ENCODE measurements at places on chromosomes 13 and 19.

- DNase-seq = no peak
These were observed 859 bp downstream of the ZNF433 start for GRCh38 chr19:12034620-12035019.

GRCh38 chr13:109152941-109153340 is 523.5 kb downstream of the MYO16 start:
- no peak for DNase-seq

- DNase-seq = no peak
These were observed 100.0 kb downstream of the KLF5 start for GRCh38 chr13:73158851-73159250.

DNA sequence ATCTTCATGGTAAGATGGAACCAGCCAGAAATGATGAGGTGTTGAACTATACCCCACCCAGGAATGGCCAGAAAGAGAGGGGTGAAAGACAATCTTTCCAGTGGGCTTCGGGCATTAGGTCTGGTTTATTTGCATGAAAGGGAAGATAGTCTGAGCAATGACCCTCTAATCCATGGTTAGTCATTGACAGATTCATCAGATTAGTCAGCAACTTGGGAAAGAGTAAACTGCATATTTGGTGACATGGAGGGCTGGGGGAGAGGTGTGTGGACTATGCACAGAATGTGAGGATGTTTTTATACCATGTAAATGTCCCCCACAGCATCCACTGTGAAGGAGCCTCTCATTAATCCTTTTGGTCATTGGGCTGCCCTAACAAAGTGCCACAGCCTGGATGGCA is 30.1 kb upstream of the USP12 start:
- no peak for DNase-seq

- DNase-seq = no peak
These were observed 6.7 kb upstream of the GNA15 start for GRCh38 chr19:3129112-3129511.

- DNase-seq = no peak
These were observed 12.9 kb downstream of the VSTM2B start for GRCh38 chr19:29538651-29539050.

GRCh38 chr19:29393915-29394460 is 131.8 kb upstream of the VSTM2B start:
- no peak for DNase-seq

- no peak for DNase-seq
These were observed 41.2 kb downstream of the CARS2 start for GRCh38 chr13:110664673-110665072.

DNA sequence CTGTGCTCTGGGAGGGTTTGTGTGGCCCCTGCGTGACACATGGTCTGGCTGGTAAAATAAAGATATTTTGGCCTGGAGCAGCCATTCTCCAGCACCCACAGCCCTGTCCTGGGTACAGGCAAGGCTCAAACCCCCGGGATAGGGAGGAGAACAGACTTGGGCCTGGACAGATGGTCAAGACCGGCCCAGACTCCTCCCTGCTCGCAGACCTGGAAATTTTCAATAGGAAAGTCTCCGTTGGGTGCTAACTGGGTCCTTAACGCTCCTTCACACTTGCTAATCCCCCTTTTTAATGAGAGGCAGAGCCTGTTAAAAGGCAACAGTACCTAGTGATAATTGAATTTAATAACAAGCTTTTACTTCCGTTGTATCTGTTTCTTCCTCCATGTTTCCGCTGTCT is 2.5 kb downstream of the PALM start:
- no peak for DNase-seq

DNA sequence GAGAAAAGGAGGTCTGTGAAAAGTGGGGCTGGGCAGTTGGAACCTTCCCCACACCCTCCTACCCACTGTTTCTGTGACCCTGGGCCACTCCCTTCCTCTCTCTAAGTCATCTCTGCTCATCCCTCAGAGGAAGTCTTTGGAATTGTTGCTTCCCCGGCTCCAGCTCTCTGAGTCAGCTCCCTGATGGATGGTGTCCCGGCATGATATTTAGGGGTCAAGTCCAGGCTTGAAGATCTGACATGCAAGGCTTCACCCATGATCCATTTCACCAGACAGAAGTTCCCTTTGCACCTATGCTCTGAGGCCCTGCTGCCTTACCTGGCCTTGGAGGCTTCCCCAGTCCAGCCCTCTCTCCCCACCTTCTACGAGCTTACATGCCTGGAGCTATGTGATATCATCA is 13.3 kb downstream of the EXOC3L2 start:
- no peak for DNase-seq

DNA sequence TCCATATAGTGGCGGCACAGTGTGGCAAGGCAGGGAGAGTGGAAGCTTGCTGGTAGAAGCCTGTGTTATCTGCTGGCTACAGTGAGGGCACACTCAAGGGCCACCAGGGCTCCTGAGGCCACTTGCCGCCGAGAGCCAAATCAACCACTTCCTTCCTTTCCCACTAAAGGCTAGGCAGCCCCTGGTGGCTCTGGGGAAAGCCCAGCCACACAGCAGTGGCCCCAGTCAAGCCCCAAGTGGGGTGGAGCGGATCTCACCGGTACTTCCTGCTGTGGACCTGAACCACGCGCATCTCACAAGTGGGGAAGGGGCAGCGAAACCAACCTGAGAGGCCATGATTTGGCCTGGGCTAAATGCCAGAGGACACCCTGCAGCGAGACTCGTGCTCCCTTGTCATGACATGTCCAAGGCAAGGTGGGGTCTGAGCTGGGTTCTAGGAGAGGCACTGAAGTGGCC is 21.9 kb upstream of the SLC35E1 start:
- DNase-seq = no peak

GRCh38 chr13:53005626-53006025 is 23.0 kb upstream of the OLFM4 start:
- DNase-seq = no peak

DNA sequence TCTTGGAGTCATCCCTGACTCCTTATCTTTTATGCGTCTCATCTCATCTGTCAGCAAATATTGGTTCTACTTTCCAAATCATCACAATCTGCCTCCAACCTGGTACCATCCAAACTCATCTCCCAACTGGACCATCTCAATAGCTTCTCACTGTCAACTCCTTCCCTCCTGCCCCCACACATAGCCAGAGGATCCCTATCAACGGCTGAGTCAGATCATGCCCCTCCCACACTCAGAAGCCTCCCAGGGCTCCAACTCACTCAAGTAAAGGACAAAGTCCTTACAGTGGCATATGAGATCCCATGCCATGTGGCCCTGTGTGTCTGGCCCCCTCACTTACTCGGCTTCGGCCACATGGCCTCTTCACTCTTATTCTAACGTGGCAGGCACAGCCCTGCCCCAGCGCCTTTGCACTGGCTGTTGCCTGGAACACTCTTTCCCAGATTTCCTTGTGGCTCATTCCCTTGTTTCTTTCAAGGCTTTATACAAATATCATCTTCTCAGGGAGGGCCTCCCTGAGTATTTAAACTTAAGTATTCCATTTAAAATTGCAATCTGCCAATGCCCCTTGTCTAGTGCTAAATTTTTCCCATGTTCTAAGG is 4.3 kb downstream of the SPRED3 start:
- no peak for DNase-seq

DNA sequence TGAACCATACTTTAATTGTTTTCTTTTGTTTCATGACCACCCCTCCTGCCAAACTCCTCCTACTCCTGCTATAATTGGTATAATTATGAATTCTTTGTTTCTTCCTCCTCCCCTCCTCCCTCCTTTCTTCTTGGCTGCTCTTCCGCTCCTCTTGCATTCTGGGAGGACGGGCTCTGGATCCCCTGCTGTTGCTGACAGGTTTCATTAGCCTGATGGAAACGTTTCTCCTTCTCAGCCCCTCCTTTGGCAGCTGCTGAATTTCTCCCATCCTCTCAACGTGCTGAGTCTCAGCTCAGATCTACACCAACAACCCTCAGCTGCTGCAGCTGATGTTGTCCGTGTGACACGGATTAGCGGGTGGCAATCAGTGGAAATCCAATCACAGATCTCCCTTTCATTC is 97.1 kb upstream of the UBAC2 start:
- no peak for DNase-seq

GRCh38 chr13:24563087-24563486 is 50.5 kb upstream of the PARP4 start:
- DNase-seq = no peak

GRCh38 chr13:101730420-101731000 is 278.0 kb downstream of the ITGBL1 start:
- DNase-seq = no peak

GRCh38 chr13:93098972-93099371 is 127.6 kb upstream of the GPC6 start:
- no peak for DNase-seq

- DNase-seq = no peak
These were observed 9.0 kb downstream of the OR7A5 start for GRCh38 chr19:14826006-14826405.

- DNase-seq = no peak
These were observed 440.9 kb upstream of the KLF12 start for GRCh38 chr13:74574964-74575728.

- no peak for DNase-seq
These were observed 729 bp upstream of the MADCAM1 start for GRCh38 chr19:495402-496111.

- DNase-seq = no peak
These were observed 448.9 kb downstream of the UQCRFS1 start for GRCh38 chr19:28764066-28764465.

DNA sequence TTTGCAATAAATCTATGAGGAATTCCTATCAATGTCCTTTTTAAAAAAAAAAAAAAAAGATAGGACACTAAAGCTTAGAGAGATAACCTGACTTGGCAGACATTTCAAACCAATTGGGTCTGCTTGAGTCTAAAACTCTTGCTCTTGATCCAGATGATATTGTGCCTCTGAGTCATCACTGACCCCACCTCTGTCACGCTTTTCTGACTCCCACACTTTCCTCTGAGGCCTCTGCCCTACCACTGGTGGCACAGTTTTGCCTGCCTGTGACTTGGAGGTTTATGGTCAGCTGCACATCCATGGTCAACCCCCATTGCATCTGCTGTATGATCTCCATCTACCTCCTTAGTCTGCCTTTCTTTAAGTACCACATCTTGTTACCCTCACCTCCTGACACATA is 328.7 kb downstream of the SPRY2 start:
- DNase-seq = no peak

- no peak for DNase-seq
These were observed 89.5 kb upstream of the RFC3 start for GRCh38 chr13:33728271-33729037.

DNA sequence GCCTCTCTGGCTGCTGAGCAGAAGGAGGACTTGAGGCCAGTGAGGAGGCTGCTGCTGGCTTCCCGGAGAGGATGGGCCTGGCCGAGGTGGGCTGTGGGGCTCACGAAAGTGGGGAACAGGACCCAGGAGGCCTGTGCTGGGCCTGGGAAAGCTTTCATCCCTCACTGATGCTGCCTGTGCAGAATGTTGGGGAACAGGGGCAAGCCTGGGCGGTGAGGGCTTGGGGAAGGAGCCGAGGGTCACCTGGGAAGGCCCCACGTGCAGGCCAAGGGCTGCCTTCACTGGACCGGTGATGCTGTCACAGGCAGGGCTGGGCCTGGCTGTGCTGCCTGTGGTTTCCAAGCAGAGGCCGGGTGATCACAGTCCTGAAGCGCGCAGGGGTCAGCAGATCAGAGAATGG is 9.4 kb downstream of the AP1M1 start:
- no peak for DNase-seq

DNA sequence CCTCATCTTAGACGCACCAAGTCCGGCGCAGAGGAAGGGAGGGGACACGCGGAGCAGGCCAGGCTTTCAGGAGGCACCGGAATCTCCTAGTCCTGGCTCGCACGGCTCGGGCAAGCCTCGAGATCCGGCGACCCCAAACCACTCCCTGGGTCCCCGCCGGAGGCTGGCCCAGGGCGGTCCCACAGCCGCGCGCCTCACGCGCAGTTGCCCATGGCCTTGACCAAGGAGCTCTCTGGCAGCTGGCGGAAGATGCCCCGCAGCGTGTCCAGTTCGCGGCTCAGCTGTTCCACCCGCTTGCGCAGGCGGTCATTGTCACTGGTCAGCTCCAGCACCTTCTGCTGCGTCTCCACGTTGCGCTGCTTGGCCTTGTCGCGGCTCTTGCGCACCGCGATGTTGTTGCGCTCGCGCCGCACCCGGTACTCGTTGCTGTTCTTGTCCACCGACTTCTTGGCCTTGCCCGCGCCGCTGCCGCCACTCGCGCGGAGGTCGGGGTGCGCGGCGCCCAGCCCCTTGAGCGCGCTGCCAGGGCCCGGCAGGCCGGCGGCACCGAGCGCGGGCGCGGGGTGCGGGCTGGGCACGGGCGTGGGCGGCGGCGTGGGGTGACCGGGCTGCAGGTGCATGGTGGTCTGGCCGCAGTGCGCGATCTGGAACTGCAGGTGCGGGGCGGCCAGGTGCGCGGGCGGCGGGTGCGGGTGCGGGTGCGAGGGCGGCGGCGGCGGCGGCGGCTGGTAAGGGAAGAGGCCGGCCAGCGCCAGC is 1.0 kb downstream of the CEBPA start:
- DNase-seq = no peak

DNA sequence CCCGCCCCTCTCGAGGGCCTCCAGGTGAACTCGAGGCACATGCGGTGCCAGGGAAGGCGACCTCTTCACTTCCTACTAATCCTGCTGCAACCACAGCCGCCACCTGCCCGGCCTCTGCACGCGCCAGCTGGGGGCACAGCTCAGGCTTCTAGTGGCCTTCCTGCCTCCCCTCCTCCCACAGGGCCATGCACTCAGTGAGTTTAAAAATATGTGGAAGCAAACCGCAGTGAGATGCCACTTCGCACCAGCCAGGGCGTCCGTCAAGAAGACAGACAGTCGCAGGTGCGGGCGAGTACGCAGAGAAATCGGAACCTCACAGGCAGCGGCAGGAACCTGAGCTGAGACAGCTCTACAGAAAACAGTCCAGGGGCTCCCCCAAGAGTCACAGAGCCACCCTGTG is 10.4 kb downstream of the LMNB2 start:
- DNase-seq = no peak

DNA sequence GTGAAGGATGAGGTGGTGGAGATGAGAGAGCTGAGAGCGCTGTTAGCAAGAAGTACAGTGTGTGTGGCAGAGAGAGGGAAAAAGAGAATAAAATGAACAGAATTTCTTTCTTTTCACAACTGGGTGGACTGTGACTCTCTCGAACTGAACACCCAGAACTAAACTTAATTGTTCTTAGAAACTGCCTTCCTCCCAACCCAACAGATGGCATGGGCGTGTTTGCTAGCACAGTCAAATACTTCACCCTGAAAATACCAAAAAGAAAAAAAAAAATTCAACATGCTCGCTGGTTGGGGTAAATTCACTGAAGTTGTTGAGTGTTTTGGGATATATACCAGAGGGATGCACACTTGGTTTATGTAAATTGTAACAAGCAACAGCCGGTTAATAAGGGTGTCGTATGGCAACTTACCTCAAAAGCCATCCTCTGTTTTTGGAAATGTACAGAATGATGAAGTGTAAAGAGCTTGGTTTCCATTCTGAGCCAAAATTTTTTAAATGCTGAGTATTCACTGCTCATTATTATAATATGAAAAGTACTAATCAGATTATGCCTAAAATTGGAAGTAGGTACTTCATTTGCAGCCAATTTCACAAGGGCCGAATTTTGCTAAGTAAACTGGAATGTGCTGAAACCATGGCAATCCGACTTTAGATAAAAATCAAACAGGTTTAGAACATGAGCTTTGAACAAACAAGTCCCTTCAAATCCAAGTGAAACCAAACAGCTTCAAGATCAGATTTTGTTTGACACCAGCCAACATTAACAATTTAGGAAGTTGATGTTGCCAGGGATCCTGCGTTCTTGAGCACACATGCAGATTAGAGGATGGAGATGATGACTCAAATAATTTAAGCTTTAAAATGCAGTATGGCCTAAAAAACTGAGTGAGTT is 115.8 kb downstream of the ZIC5 start:
- DNase-seq = no peak

Measured in stimulated activated CD4-positive, alpha-beta T cell treated with anti-CD3 and anti-CD28 coated beads, Interleukin-1b, Interleukin-23, amount 100 ng/mL, for 1 hour (primary cell).